ENCODE measurements at places on chromosomes 11 and 22.
A peak's percentile ranks its signal among the peaks of the same experiment; 100 is the strongest.

DNA sequence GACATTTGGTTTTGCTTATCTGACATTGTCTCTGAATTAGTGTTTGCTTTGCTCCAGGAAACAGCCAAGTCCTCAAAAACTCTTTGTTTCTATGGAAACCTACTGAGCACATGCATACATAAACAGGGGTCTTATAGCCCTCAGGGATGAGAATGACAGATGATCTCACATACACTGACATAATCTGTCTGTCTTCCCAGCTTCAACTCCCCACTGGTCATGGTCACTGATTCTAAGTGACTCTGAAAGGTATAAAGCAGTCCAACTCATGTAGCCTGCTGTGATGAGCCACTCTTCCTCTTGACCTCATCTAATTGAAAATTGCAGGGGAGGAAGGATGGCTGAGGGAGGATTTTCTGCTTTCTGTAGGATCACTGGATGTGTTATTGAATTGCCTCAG is 12.6 kb downstream of the ZNF143 start:
- no peak for DNase-seq

GRCh38 chr22:26669060-26669481 is 11.7 kb downstream of the MIAT start:
- DNase-seq, result peak; percentile 52

DNA sequence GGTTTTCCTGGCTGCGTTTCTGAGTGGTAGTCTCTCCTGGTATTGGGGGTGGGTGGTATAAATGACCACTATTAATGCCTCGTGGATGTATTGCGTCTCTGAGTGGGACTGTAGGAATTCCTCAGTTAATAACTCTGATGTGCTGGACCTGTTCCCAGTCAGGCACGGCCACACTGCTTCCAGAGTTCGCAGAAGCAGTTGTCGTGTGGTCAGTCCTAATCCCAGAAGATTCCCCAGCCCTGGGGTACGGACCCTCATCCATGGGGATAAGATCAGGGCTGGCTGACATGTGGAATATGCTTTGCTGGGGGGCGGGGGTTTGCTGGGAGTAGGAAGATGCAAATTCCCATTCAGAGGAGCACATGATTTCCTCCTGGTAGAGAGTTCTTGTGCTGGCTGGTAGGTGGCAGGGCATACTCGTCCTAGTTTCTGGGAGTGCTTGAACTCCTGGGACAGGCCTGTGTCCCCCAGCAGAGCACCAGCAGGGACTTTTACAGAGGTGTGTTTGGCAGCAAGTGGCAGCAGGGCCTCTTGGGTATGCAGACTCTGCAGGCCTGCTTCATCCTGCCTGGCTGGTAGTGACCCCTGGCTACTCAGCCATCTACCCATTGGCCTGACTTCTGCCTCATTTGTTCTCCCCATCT is 157.4 kb downstream of the NAV2 start:
- no peak for DNase-seq

DNA sequence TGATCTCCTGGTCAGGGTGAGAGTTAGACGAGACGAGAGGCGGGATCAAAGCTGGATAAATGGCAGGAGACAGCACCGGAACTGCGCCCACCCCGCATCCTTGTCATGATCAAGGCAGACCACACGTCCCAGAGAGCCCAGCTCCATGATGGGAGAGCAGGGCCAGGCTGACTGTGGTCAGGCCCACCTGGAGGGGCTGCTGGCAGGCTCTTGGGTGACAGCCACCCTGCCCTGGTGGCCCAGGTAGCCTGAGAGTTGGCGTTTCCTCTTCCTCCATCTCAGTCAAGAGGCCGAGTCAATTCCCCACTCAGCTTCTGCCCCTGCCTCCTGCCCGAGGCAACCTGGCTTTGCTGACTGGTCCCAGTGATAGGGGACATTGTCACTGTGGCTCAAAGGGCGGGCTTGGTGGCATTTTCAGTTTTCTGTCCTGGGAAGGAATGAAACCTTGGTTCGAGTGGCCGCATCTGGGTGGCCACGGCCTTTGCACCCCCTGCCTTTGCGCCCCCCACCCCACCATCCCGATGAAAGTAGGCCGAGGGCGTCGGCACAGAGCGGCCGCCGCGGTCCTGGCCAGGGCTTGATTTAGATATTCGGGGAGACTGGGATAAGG is 60.8 kb upstream of the PPARA start:
- DNase-seq, result no peak

- no peak for DNase-seq
These were observed 20.8 kb downstream of the RELT start for GRCh38 chr11:73396985-73397384.

DNA sequence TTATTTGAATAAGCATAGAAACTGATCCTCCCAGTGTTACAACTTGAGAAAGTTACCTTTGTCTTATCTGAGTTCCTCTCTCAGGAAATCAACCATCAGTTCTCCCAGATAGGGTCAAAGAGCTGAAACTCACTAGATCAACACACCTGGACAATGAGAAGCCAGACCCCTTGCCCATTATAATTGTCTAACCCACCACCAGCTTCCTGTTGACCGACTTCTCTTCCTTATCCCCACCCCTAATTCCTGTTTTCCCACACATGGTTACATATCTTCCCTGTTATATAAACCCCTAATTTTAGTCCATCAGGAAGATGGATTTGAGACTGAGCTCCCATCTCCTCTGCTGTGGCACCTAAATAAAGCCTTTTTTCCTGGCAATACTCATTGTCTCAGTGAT is 6.9 kb downstream of the SLC5A4 start:
- no peak for DNase-seq

GRCh38 chr11:14611939-14612338 is 31.7 kb upstream of the PDE3B start:
- DNase-seq, result peak; percentile 4

GRCh38 chr11:107564877-107565218 is 687 bp downstream of the ALKBH8 start:
- no peak for DNase-seq

- DNase-seq, result no peak
These were observed 578.0 kb downstream of the INSC start for GRCh38 chr11:15692739-15693138.

DNA sequence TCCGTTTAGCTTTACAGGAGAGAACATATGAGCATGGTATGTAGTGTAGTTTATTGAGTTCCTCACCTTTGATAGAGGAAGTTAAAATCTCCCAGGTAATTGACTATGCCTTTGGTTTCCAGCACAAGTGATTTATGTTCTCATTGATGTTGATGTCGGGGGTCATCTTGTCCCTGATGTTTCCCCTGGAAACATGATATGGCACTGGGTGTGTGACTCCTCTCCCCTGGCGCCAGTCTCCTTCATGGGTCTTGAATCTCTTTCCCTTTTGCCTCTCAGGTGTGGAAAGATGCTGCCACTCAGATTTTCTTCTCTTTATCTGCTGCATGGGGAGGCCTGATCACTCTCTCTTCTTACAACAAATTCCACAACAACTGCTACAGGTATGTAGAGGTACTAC is 28.3 kb downstream of the SLC6A5 start:
- DNase-seq, result no peak

GRCh38 chr11:65182258-65183170 is 786 bp downstream of the CAPN1 start:
- no peak for DNase-seq

DNA sequence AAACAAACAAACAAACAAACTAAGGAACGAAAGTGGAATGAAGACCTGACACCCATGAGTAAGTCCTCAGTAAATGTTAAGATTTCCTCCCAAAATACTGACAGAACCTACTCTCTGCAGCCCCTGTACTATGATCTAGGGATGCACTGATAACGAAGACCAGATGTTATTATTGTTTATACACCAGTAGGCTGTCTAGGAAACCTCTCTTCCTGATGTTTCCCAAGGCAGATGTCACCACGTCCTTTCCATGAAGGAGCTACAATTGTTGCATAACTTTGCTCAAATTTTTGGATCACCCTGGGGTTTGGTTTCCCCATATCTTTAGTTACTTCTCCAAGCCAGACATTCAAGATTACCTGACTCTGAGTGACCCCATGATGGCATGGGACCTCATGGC is 340.7 kb downstream of the MIAT start:
- DNase-seq, result peak; percentile 4

DNA sequence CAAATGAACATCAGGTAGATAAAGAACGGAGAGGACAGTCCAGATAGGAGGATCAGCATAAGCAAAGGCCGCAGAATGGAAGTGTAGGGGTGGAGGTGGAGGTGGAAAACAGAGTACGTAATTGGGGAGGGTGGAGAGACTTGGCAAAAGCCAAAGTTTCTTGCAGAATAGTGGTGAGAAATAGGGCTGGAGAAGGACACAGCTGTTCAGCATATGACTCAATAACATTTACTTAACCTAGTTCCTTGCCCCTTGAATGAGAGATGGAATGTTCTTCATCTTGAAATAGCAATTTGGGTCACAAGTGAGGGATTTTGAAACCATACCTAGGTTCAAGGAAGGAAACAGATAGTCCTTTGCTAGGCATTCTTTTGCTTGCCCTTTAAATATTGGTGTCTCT is 235.9 kb upstream of the ARHGAP20 start:
- peak; percentile 86 for DNase-seq

GRCh38 chr11:334264-334994 is 13.8 kb upstream of the IFITM3 start:
- no peak for DNase-seq

DNA sequence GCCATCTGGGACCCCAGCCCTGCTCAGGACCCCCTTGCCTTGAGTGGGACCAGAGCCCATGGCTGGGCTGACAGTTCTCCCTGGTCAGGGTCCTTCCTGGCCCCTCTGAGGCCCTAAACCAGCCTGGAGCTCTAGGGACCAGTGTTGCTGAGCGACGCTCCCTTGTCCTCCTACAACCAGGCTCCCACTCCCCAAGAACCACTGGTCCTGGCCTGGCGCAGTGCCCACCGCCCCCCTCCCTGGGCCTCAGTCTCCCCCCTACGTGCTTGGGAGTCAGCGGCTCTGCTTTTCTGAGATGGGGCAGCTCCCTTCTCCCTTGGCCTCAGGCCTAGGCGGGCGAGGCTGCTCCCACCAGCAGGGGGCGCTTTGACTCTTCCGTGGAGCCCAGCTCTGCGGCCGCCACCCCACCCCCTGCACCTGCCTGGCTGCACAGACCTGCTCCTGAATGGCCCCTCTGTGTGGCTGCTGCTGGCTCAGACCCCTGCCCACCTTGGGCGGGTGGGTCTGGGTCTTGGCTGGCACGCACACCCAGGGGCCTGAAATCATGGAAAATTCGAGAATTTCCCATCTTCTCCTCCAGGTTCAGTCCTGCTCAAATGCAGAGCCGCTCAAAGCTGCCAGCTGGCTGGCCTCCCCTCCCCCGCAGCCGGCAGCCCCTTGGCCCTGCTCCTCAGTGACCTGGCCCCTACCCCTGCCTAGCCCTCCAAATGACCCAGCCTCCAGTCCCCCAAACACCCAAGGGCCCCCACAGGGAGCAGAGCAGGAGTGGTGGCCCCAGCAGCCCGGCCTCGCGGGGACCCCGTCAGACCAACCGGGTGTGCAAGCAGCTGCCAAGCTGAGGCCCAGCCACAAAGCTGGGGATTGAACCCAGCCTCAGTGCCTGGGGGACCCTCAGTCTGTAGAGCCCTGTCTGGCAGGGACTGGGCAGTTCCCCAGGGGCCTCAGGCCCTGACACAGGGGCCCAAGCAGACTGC is 9.1 kb downstream of the PRR33 start:
- DNase-seq, result peak; percentile 38

DNA sequence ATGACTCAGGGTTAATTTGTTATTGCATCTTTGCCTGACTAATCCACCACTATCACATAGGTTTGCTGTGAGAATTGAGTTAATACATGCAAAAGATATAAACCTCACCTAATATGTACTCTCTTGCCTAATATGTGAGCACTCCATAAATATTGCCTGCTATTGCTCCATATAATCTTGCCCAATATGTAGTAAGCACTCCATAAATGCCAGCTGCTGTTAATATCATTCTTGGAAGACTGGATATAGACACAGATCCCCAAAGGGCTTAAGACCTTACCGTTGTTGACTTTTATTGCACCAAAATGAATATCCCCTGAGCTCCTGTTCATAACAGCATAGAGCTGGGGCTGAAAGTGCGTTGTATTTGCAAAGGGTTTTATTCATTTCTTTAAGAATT is 27.0 kb upstream of the LRRC55 start:
- peak; percentile 12 for DNase-seq

DNA sequence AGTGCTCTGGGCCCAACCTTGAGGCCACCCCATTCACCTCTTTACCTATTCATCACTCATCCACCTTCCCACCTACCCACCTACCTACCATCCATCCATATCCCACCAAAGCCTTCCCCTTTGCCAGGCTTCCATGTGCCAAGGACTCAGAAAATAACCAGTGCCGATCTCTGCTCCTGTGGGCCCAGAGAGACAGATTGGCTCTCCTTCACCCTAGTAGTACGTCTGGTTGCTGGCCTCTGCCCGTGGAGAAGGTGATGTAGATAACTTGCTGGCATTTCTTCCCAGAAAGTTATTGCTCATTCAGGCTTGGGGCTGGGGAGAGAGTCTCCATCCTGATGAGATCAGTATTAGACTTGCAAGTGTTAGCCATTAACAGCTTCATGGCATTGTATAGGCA is 45.2 kb downstream of the NEU3 start:
- DNase-seq, result no peak

DNA sequence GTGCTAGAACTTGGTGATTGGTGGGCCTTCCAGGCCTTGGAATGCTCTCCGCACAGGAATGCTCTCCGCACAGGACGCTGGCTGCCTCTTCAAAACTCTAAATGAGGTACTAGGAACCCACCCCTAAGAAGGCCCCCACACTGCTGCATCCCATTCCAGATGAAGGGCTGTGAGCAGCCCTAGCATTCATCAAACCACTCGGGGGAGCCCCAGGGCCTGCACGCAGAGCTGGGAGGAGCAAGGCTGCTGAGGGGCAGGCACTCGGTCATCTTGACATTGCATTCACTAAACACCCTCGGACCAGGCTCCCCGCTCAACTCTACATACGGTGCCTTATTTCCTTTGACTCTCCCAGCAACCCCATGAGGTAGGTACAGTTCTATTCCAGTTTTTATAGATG is 49.2 kb upstream of the EMID1 start:
- DNase-seq, result no peak

GRCh38 chr11:29279716-29280115 is 737.1 kb downstream of the KCNA4 start:
- DNase-seq, result no peak

DNA sequence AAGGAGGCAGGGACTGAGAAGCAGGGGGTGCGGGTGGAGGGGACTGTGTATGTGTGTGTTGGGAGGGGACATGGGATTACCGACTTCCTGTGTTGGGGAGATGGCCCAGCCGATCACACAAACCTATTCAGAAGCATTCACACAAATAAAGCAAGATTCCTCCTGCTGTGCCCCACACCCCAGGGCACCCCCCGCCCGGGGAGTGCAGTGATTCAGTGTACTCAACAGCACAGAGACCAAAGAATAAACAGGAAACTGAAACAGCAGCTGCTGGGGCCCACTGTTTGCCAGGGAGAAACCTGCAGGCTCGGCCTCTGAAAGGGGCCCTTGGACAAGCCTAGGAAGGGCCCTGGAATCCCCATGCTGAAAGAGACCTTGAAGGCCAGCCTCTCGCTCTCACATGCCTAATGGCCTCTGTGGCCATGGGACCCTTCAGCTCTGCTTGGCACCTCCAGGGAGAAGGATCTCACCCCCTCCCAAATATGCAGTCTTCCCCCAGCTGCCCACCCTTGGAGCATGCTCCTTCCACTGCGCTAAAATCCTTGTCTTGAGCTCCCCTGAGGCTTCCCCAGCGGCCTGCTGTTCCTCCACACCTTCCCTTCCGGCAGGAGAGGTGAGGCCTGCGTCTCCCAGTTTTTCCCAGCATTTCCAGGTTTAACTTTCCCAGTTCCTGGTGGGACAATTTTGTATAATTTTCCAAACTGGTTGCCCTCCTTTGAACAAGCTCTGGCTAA is 72.9 kb downstream of the CSNK2A3 start:
- DNase-seq, result no peak

Data from fibroblast of gingiva (primary cell).